ENCODE measurements at places on chromosomes 12 and 14.
A peak's percentile ranks its signal among the peaks of the same experiment; 100 is the strongest.

- DNase-seq: peak; percentile 68
These were observed 3.7 kb downstream of the TMEM253 start for GRCh38 chr14:21104448-21105060.

DNA sequence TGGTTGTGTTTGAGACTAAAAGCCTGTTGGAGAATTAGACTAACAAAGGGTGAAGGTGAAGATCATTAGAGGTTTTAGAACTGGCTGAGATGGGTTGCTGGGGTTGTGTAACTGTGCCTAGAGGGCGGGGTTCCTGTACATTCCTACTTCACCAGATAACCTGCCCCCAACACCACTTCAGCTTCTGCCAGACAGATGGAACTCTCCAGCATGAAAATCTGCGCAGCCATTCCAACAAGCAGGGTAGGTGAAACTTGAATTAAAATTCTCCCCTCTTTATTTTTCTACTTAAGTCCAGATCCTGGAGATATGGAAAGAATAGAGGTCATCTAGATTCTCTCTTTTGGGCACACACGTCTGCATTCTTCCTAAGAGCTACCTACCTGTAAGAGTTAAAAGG is 6.0 kb downstream of the FOXG1 start:
- DNase-seq: no peak

DNA sequence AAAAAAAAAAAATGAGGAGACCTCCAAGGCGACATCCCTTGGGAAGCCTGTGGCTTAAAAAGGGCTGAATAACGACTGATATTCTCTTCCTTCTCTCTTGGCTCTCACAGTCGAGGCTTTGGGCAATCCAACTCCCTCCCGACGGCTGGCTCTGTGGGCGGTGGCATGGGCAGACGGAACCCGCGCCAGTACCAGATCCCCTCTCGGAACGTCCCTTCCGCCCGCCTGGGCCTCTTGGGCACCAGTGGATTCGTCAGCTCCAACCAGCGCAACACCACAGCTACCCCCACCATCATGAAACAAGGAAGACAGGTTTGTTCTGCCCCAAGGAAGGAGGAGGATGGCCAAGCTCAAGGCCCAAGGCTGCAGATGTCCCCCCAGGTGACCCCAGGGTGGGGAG is 127.8 kb downstream of the GCH1 start:
- DNase-seq: no peak

DNA sequence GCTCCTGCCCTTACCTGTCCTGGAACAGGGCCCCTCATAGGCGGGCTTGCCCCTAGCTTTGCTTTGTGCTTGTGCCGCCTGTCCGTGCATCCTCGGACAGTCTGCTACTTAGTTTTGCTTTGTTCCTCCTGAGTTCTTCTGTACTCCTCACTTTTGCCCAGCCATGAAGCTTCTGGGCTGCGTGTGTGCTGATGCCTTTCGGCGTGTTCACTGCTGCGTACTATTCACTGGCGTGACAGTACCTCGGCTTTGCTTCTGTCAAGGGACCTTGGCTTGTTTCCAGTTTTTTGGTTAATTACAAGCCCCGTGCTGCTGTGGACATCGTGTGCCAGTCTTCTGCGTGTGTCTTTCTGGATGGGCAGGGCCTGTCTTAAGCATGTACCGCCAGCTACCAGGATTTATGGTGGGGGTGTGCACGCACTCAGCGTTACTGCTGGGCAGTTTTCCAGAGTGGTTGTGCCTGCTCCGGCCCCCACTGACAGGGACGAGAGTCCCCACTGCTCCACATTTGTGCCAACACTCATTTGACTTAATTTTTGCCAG is 2.5 kb downstream of the PACS2 start:
- DNase-seq: no peak

DNA sequence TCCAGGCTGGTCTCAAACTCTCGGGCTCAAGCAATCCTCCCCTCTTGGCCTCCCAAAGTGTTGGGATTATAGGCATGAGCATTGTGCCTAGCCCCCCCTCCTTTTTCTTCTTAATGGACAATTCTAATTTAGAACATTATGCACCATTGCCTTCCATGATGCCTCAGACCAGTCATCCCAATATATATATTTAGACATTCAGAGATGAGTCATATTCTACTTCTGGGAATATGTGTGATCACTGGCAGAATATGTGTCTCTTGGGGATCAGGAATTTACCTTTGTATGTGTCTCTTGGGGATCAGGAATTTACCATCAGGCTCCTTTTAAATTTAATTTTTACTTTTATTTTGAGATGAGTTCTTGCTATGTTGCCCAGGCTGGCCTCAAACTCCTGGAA is 7.5 kb upstream of the CCDC177 start:
- DNase-seq: no peak

GRCh38 chr14:73842201-73842600 is 9.4 kb upstream of the PTGR2 start:
- no peak for DNase-seq

- no peak for DNase-seq
These were observed 246.8 kb upstream of the DAAM1 start for GRCh38 chr14:58941629-58942028.

DNA sequence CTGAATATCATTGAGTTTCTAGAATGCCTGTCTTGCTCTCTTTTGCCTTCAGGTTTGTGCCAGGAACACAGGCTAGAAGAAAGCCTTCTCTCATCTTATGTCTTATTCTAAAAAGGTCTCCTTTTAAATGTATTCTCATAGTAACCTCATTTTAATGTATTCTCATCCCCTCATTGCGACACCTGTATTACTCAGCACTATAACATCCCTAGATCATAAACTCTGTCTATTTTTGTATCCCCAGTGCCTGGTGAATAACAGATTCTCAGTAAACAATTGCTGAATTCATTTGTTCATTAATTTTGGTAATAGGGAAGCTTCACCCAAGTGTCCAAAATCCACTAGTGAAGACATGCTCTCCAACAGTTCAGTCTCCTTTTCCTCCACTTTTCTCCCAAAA is 8.8 kb upstream of the LRRK2 start:
- DNase-seq: no peak

GRCh38 chr12:63995512-63995911 is 151.0 kb downstream of the SRGAP1 start:
- no peak for DNase-seq

DNA sequence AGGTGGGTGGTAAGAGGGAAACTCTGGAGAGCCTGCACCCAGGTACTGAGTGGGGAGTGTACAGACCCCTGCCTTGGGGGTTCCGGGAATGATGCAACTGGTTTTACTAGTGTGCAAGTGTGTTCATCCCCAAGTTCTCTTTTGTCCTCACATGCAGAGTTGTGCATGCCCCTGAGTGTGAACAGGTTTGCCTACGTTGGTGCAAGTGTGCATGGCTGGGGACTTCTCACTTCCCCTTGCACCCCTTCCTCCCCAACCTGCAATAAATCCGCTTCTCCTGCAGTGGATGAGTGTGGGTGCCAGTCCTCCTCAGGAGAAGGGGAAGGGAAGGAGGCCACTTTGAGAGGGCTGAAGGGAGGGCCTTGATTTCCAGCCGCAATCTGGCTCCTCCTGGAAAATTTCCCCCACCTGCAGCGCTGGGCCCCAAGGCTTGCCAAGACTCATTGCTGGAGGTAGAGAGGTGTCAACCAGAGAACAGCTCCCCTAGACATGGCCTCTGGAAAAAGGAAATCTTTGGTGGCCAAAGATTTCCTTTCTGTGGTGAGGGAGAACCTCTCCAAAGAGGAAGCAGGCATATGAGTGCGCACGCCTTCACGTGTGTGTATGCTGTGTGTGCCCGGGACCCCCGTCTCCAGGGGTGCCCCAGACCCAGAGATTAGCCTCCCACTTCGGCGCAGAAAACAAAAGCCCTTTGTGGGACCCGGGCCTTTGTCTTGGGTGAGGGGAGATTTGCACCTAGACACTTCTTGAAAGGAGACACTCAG is 5.5 kb downstream of the AQP2 start:
- no peak for DNase-seq

DNA sequence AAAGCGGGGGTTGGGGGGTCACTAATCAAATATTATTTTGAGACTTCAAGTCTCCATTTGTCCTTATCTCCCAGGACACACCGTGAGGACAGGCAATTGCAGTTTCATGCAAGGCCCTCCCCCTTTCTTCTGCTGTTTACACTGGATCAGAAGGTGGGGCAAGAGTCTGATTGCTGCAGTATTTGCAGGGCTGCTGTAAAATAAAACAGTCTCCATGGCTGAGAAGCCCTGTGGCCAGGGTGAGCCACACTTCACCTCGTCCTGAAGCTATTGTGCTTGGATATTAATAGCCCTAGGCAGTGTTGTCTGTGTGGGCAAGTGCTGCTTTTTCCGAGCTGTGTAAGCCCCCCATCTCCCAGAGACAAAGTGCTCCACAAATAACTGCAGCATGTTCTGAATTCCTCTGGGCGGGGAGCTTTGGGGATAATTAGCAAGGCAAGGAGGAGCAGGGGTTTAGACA is 187.4 kb upstream of the NTF3 start:
- no peak for DNase-seq

- DNase-seq: peak; percentile 87
These were observed 13.7 kb downstream of the FOXJ2 start for GRCh38 chr12:8045952-8046944.

DNA sequence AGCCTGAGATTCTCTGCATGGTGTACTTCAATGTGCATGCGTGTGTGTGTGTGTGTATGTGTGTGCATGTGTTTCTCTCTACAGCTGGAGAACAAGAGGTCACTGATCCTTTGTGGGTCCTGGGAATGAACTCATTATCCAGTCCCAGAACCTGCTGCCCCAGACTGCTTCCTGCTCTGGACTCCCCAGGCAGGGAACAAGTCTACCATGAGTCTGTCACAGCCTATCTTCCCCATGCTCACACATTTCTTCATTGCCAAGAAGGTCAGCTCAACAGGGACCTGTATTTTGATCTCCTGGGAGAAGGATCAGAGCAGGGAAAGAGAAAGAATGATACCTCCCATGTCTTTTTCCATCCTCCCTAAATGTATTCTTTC is 2.9 kb upstream of the AGAP2 start:
- no peak for DNase-seq

DNA sequence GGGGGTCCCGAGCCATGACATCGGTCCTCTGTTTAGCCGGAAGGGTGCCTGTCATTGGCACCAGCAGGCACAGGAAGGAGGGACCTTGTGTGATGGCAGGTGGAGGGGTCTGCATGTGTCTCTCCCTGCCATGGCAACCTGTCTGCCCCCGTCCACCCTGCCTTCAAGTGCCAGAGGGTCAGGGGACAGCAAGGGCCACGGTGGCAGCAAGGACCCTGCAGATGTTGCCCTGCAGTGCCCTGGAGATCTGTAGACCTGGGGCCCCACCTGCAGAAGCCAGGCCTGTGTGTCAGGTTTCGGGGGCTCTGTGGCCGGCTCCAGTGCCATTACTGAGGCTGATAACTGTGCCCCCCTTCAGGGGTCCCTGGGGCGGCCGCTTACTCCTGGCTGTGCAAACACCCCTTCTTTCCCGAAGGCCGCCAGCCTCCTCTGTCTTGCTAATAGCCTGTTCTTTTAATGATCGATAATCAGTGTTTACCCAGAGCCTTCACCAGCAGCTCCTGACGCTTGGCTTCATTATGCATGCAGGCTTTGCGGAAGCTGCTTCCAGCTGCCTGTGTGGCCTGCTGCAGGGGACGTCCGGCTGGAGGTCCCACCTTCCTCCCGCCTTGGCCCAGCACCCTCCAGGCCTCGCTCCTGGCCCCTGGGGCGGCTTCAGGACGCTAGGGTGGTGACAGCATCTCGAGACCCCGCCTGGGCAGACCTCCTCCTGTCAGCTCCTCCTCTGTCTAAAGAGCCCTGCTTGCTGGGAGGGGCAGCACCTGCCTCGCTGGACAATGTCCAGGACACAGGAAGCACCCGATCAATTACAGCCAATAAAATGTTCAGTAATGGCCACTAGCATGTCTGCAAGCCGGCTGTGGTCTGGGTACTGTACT is 153.0 kb downstream of the KIF26A start:
- DNase-seq: no peak

GRCh38 chr14:49052521-49052920 is 533.7 kb downstream of the RPS29 start:
- no peak for DNase-seq

- no peak for DNase-seq
These were observed 305.2 kb upstream of the SYT1 start for GRCh38 chr12:78559416-78559815.

GRCh38 chr14:102353126-102353619 is 9.5 kb downstream of the CINP start:
- no peak for DNase-seq

DNA sequence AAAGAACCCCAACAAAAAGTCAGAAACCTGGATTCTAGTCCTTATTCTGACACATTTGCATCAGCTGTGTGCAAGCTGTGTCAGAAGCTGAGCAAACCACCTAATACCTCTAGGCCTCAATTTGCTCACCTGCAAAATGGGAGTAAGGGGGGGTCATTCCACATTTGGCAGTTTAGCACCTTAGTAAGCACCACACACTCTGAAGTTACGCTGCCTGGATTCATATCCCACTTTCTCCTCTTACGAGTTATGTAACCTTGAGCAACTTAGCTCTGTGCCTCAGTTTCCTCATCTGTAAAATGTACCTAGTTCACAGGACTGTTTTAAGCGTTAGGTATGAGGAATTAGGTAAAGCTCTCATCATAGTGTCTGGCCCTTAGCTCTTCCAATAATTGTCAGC is 218.9 kb downstream of the PPM1H start:
- no peak for DNase-seq

DNA sequence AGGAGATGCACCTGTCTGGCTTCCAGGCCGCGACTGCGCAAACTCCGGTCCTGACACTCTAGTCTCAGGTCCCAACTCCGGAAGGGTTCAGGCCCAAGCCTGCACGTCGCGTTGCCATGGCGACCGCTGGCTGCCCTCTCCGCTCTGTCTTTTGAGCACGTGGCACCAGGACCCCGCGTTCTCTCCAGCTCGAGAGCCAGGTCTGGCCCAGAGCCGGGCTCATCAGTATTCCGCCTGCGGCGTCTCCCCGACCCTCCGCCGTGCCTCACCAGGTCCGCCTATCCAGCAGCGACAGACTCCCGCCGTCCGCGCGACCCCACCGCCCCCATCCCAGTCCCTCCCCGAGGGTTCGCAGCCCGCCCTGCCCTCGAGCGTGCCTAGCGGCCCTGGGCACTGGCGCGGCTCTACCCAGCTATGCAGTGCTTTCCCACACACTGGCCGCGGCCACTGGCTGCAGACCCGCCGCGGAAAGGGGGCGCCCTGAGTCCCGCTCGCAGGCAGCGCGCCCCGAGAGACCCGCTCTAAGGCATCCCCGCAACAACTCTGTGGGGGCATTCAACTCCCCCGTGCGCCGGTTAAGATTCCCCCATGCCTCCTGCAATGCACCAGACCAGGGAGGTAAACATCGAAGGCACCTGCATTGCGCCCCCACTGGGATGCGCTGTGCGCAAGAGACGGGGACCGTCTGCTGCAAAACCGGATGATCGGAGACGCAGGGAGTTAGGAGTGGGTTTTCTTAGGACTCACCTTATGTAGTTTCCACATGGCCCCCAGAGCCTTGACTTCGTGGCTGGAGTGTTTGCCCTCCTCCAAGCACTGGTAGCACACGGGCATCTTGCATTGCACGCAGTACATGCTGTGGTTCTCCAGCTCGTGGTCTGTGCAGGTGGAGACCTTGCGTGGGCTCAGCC is 1.3 kb downstream of the TRIM9 start:
- peak; percentile 50 for DNase-seq

DNA sequence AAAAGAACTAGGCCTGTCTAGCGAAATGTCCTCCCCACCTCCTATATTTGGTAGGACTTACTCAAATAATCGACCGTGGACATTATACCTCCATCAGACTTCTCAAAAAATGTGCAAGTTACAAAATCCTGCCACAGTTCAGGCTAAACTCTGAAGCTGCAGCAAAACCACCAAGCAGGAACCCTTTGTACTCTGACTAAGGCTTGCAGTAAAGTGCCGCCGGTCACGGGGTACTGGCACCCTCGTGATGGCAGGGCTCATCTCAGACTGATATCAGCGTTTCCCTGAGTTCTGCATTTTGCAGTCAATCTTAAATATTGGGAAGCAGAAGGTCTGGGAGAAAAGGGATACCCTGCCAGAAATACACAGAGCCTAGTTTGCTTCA is 17.1 kb downstream of the SLC11A2 start:
- peak; percentile 29 for DNase-seq
